Urinary bladder (tissue), 4 donors: ENCODE measurements at places on chromosomes 5 and 9. TPM values are rescaled to one million over a fixed set of nuclear protein-coding genes. Genes with fewer than 3 reads are reported as not detected.

The EFNA5 gene
- 18.9 TPM for total RNA-seq

The PCDHA6 gene
- total RNA-seq: 0.95 TPM

The ZNF608 gene
- 23.7 TPM for total RNA-seq

The MAMDC2 gene
- total RNA-seq: 52.0 TPM

The FOXD4 gene
- total RNA-seq: not detected

The CSF2 gene
- not detected for total RNA-seq

The GARIN3 gene
- not detected for total RNA-seq

The SLU7 gene
- 39.7 TPM for total RNA-seq

The RXRA gene
- total RNA-seq: 19.7 TPM

The SLC36A2 gene
- total RNA-seq: not detected

The FOXI1 gene
- not detected for total RNA-seq

The PCDHB15 gene
- 7.8 TPM for total RNA-seq

The IRGM gene
- not detected for total RNA-seq

The ATP10B gene
- total RNA-seq: 3.4 TPM
